ENCODE measurements at places on chromosomes 4 and X. TPM values are rescaled to one million over a fixed set of nuclear protein-coding genes. Genes with fewer than 3 reads are reported as not detected.

Gene STK26
- total RNA-seq = 45.1 TPM

Gene TDO2
- total RNA-seq = not detected

Gene WWC2
- total RNA-seq = 10.6 TPM

Gene MAGEC2
- total RNA-seq = not detected

Gene PCDH7
- total RNA-seq = 13.0 TPM

Gene CLDN2
- total RNA-seq = not detected

Gene SULT1E1
- 0.51 TPM for total RNA-seq

Data from airway epithelial cell (primary cell).